GM12878 (cell line): ENCODE measurements at places on chromosomes 1 and 21. TPM values are rescaled to one million over a fixed set of nuclear protein-coding genes. Genes with fewer than 3 reads are reported as not detected.

DNA sequence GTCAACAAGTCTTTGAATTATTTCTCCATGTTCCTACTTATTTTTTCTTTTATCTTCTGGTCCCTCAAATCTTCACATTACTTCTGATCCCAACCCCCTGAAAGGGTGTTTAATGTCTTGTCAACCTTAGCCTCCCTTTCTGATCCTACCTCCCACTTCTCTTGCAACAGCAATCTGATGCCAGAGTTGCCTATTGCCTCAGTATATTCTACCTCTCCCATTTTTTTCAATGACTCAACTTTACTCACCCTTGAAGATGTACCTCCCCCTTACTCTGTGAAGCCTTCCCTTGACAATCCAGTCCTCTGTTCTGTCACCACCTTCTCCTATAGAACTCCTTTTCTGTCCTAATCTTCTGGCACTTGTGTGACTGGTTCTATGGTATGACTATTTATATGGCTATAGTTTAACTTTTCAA, 99.5 kb upstream of the CD55 start:
- no peak for DNase-seq

- no peak for DNase-seq
Measured at GRCh38 chr1:36515315-36516138, 32.8 kb upstream of the CSF3R start.

- no peak for DNase-seq
Measured at GRCh38 chr1:242455052-242455361, 69.5 kb downstream of the PLD5 start.

Gene NAV1
- 1.3 and 1.5 TPM in 2 replicates for total RNA-seq
